ENCODE measurements at places on chromosomes 11 and 22.

GRCh38 chr11:32374261-32374711 lies 61.1 kb downstream of the WT1 start:
- no peak for DNase-seq

GRCh38 chr11:74085542-74085892 lies 76.6 kb upstream of the UCP3 start:
- DNase-seq: no peak

DNA sequence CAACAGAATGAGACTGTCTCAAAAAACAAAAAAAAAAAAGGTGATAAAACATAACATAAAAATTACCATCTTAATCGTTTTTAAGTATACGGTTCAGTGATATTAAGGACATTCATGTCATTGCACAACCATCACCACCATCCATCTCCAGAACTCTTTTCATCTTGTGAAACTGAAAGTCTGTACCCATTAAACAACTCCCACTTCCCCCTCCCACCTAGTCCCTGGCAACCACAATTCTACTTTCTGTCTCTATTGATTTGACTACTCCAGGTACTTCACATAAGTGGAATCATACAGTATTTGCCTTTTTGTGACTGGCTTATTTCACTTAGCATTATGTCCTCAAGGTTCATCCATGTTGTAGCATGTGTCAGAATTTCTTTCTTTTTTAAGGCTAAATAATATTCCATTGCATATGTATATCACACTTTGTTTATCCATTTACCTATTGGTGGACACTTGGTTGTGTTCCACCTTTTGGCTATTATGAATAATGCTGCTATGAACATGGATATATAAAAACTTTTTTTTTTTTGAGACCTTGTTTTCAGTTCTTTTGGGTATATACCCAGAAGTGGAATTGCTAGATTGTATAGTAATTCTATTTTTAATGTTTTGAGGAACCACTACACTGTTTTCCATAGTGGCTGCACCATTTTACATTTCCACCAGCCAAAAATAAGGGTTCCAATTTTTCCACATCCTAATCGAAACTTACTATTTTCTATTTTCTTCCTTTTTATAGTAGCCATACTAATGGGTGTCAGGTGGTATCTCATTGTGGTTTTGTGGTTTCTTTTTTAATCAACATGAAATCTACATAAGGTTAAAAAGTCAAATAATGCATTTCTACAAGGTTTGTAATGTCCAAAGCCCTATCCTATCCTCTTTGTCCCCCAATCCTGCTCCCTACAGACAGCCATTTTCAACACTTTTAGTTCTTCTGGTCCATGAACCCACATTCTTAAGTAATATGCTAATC lies 23.4 kb upstream of the PIK3C2A start:
- no peak for DNase-seq

DNA sequence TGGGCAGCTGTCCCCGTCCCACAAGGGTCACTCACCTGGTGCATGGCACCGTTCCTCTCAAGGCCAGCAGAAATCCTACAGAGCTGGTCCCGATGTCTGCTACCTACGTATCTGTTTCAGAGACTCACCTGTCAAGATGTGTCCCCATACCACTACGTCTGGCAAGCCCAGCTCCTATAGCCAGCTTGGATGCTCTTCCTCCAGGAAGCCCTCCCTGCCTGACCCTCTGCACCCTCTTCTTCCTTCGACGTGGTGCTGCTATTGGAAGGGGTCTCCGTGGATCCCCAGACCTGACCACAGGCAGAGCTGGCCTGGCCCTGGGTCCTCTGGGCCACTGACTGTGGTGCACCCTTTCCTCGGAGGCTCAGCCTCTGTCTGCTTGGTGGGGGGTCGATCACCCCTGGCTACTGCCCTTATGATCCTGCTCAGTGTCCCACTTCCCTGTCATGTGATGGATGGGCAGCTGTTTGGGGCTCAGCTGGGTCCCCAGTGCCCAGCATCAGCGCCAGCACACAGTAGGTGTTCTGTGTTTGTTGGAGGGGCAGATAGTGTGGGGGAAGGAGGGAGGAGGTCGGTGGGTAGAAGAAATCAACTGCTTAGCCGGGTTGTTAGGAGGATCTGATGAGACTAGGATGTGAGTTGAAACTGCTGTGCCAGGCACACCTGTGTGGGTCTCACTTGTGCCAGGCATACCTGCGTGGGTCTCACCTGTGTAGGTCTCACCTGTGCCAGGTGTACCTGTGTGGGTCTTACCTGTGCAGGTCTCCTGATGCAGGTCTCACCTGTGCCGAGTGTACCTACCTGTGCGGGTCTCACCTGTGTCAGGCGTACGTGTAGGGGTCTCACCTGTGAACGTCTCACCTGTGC lies 21.7 kb upstream of the ARHGAP8 start:
- DNase-seq: no peak

DNA sequence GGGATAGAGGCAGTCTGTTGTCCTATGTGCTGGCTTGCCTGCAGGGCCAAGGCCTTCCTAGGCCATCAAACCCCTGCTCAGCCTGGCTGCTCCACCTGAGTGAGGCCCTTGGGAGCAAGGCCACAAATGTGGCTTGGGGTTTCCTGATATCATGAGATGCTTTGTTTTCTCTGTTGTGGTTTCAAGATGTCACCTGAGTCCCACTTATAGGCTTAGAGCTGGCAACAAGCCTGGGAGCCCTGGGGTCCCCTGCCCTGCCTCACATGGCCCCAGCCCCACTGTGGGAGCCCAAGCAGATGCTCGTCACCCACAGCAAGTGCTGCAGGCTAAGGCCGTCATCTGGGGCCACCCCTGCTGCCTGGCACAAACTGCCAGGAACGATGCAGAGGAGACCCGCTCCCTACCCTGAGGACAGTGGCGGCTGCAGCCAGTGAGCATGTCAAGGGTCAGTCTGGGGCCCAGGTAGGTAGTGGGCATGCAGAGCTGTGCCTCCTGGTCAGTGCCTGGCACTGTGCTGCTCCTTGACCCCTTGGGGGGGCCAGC lies 75.4 kb upstream of the KCNQ1OT1 start:
- DNase-seq: peak; percentile 46

DNA sequence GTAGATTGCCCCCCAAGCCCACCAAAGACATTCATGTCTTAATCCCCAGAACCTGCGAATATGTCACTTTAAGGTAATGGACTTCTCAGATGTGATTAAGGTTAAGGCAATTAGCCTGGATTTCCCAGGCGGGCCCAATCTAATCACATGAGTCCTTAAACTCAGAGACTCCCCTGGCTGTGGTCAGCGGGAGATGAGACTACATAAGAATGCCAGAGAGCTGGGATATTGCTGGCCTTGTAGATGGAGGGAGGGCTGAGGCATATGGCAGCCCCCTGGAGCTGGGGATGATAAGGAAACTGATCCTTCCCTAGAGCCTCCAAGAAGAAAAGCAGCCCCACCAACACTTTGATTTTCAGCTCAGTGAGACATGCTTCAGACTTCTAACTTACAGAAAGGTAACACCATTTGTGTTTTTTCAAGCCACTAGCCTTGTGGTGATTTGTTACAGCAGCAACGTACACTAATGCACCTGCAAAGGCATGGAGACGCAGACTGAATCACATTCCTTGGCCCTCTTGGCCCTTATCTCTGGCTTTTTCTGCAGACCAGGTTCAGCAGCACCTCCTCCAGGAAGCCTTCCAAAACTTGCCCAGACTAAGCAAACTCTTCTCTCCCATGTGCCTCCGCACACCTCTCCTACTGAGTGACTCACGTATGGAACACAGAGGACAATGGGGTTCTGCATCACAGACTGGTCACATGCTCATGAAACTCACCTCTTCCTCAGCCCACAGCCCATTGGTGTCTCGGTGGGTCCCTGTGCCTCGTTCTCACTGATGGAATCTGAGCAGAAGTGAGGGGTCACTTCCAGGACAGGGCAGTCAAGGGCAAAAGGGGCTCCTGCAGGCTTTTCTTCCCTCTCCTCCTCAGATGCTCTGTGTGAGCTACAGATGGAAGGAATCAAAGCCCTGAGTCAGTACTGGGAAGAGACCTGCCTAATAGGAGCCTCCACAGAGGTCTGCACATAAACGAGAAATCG lies 86.3 kb upstream of the HMGXB4 start:
- no peak for DNase-seq

DNA sequence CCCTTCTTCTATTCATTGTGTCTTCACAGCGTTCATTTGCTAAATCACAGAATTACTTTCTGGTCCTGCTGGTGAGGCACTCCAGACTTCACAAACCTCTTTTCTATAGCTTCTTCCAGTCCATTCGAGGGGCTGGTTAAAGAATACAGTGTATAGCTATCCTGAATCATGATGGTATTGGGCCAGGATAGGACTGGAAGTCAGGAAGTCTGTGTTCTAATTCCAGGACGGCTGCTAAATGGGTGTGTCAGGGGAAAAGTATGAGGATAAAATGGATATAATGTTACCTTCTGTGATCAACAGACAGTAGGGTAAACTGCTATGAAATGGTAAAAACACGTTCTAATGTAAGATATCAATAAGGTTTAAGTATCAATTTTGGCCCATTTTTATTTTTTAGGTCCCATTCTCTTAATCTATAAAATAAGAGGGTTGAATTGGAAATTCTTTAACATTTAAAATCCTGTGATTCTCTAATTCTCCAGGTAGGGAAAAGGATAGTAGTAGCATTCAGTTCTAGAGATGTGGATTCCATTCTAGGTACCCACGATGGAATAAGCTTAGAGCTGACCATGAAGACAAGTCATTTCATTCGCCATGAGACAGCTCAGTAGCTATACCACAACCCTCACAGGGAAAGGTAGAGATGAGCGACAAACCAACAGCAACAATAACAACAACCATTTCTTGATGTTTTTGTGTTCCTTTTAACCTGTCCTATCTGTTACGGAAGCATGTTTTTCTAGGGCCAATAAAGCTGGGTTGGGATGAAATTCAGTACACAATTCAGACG lies 96.1 kb downstream of the SLC1A2 start:
- no peak for DNase-seq
